ENCODE measurements at places on chromosomes 16 and 17.

GRCh38 chr16:49183911-49184310 lies 97.7 kb downstream of the CBLN1 start:
- no peak for DNase-seq

- DNase-seq, result no peak
Observed at GRCh38 chr16:46848768-46849764, 18.1 kb upstream of the C16orf87 start.

- DNase-seq, result no peak
Observed at GRCh38 chr17:80023481-80024205, 12.0 kb downstream of the TBC1D16 start.

- no peak for DNase-seq
Observed at GRCh38 chr17:22492331-22492730, 800.0 kb downstream of the KCNJ18 start.

DNA sequence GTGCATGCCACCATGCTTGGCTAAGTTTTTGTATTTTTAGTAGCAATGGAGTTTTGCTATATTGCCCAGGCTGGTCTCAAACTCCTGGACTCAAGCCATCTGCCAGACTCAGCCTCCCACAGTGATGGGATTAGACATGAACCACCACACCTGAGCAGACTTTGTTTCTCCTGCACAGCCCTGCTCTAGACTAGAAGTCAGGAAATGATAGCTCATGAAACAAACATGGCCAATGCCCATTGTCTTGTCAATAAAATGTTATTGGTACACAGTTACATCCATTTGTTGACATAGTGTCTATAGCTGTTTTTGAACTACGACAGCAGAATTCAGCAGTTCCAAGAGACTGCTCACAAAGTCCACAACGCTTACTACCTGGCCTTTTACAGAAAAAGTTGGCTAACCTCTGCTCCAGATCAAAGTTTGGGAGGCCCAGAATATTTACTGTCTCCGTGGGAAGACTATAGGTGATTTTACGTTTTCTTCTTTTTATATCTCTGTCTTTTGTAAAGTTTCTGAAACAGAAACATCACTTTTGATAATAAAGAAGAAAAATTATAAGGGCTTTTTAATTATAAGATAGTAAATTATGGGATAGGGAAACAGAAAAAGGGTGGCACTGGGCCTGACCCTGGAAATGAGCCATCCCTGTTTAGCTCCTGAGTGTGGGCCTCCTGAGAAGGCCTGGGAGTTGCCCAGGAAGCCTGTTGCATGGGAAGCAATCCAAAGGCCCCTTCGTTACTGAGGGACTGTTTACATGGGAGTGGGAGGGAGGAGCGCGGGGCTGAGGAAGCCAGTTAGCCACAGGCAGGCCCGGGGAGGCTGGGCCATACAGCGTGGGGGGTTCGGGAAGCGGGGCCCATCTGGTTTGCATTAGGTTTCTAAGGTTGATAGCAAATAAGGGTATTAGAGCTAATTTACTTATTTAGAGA lies 201.5 kb downstream of the IRF8 start:
- DNase-seq, result no peak

GRCh38 chr16:55389426-55390073 lies 65.5 kb downstream of the IRX6 start:
- no peak for DNase-seq

DNA sequence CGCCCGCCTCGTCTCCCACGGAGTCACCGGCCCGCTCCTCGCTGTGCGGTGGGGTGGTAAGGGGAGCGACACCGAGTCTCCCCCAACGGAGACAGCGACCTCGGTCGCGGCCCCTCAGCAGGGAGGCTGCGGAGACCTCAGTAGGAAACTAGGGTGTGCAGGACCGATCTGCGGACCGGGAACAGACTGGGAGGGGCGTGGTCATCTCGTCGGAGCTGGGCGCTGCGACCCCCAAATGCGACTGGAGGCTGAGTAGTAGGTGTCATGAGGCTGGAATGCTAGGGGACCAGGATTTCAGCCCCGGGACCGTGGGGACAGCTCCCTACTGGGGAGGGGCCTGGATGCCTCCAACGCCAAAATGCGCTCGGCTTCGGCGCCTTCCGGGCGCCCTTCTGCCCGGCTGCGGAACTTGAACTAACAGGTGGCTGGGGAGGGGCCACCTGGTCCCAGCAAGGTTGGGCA lies 1.3 kb downstream of the CACNG4 start:
- DNase-seq, result no peak

DNA sequence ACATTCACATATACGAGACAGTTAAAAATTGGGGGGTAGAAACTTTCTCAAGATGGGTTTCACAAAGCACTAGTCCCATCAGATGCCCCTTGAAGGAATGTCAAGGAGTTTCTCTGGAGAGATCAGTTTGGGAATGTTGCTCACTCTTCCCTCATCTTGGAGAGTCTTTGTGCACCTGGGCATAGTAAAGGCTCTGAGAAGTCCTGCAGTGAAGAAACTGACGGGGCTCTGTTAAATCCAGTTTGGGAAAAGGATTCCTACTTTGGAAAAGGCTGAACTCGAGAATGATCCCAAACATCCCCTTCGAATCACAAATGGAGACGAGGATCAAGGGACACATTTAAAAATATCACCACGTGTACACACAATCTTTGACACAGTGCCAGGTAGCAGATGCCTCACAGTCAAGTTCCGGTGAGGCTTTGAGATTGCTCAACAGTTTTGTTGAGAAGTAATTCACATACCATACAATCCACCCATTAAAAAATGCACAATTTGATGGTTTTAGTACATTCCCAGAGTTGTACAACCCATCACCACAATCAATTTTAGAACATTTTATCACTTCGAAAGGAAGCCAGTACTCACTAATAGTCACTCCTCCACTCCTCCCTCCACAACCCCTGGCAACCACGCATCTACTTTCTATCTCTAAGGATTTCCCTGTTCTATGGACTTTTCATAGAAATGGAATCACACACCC lies 203.4 kb upstream of the FOXF1 start:
- DNase-seq, result no peak

- no peak for DNase-seq
Observed at GRCh38 chr16:56918467-56919012, 13.4 kb upstream of the HERPUD1 start.

- DNase-seq, result no peak
Observed at GRCh38 chr16:28181515-28181914, 30.2 kb downstream of the XPO6 start.

DNA sequence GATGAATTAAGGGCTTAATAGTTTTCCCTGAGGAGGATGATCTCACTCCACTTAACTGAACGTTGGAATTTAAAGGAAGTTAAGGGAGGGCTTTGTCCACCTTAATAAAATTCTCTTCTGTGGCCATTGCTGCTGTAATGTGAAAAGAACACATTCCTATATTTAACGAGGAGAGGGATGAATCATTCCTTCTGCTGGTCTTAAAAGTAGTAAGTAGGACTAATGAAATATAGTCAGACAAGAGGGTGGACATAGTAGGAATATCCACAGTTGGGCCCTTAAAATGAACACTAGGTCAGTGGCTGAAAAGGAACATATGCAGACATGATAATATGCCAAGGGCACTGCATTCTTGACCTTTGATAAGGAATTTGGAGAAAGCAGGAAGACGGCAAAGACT lies 405.6 kb downstream of the PMP22 start:
- DNase-seq, result no peak

- no peak for DNase-seq
Observed at GRCh38 chr17:41498276-41498675, 7.1 kb downstream of the KRT13 start.

DNA sequence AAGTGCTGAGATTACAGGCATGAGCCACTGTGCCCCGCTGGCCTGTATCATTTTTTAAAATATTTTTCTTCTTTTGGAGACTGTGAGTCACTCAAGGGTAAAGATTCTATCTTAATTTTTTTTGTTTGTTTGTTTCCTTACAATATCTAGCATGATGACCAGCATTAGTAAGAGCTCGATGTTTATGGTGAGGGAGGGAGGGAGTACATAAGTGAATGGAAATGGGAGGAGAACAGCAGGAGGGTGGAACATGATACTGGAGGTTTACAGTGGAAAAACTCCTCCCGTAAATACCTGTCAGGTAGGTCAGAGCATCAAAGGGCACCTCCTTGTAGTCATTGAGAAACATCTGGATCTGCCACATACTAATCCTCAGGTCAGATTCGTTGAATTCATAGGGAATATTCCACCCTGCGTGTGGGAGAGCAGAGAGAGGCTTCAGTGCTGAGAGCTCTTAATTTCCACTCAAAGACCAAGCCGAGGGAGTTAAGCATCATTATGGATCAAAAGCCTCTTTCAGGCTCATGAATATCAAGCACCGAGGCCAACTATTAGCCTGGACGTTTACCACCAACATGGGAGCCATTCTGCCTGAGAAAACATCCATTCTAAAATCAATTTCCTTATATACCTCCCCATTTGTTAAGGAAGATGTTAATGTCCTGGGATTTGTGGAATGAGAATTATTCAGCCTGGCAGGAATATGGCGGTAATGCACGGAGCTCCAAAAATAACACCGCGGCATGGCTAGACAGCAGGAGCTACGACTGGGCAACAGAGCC lies 51.8 kb downstream of the LYRM1 start:
- DNase-seq, result no peak

DNA sequence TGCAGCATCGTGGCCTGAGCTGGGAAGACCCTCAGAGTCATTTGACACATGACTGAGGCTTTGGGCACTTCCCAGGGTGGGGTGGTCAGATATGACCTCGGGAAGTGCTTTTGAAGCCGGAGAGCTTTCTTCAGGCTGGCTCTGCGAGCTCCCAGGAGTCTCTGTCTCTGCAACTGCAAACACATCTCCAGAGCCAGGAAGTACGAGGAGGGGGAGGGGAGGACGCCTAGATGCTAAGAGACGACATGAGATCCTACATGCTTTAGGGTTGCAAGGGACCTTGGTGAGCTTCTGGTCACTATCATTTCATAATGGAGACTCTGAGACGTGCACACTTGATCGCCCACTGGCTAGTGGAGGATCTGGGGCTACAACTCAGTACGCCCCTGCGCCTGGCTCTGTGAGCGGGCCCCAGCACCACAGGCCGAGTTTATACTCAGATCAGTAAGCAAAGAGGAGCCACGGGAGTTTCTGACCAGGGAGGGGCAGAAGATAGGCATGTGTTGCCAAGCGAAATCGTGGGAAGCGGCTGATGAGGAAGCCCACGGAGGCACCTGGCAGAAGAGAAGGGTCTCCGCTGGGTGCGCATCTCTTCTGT lies 527 bp upstream of the MGAT5B start:
- no peak for DNase-seq

DNA sequence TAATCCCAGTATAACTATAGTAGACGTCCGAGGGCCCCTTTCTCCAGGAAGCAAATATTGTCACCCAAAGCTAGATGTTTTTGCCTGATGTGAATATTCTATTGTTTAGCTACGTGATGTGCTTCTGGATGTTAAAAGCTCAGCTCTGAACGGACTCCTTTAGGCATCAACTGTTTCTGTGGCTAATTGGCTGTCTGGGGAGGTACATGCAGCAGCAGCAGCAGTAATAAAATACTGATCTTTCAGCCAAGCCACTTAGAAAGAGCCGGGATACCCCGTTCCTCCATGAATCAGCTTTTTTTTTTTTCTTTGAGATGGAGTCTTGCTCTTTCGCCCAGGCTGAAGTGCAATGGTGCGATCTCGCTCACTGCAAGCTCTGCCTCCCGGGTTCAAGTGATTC lies 43.0 kb downstream of the TRARG1 start:
- DNase-seq, result no peak

DNA sequence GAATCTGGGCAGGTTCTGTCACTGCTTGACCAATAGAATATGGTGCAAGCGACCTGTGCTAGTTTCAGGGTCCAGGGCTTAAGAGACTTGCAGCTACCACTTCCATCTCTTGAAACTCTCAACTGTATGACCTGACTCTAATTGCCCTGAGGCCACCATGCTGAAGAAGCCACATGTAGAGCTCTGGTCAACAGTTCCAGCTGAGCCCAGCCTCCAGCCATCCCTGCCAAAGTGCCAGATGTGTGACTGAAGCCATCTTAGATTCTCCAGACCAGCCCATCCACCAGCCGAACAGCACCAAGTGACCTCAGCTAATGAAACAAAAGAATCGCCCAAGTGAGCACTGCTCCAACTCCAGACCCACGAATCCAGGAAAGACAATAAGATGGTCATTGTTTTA lies 3.4 kb upstream of the MT2A start:
- no peak for DNase-seq

DNA sequence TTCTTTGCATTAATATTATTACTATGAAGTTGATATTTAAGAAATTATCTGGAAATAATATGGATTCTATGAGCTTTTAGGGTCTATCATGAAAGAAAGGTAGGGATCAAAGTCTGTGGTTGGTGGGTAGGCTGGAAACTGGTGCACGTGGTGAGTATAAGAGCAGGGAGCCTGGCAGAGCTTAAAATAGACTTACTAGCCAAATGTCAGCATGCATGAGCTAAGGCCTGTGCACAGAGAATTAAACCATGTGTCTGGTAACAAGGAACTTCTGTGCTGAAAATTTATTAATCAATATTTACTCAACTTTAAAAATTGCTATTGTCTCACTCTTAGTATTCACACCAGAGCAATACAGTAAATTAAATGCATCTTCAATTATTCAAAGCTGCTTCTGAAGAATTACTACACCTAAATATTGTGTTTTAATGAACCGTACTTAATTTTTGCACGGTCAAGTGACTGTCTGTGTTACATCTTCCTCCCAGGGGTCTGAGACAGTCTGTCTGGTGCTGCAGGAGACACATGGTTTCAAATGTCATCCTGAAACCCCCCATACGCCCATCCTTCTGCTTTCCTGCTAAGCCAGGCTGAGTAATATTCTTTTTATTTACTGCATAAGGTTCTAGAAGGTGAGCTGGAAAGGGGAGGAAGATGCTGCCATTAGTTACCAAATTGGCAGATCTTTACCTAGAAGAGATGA lies 161.0 kb upstream of the NLRP1 start:
- no peak for DNase-seq

DNA sequence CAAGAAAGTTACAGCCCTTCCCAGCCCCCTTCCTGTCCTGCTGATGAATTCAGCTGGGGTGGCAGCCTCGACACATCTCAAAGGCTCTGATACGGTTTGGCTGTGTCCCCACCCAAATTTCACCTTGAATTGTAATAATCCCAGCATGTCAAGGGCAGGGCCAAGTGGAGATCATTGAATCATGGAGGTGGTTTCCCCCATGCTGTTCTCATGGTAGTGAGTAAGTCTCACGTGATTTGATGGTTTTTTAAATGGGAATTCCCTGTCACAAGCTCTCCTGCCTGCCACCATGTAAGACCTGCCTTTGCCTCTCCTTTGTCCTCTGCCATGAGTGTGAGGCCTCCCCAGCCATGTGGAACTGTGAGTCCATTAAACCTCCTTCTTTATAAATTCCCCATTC lies 163.2 kb upstream of the FOXF1 start:
- DNase-seq, result no peak

GRCh38 chr16:47920709-47921108 lies 235.1 kb downstream of the ABCC12 start:
- no peak for DNase-seq

- DNase-seq, result no peak
Observed at GRCh38 chr17:28142305-28142704, 99.8 kb downstream of the NLK start.

DNA sequence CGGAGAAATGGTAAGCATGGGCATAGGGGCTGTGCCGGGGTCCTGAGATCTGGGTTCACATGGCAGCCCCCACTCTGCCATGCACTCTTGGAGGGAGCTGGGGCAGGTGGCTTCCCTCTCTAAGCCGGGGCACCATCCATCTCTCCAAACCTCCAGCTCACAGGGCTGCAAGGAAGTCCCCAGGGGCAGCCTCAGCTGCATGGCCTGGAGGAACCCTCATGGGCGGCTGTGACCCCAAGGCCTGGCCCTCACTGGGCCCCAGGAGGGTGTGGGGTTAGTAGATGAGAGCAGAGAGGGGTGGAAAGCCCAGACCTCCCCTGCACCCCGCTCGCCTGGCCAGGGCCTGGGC lies 2.6 kb downstream of the CTRB2 start:
- no peak for DNase-seq

GRCh38 chr17:9802697-9803096 lies 11.3 kb upstream of the DHRS7C start:
- DNase-seq, result no peak
